ENCODE measurements at places on chromosomes 2 and 18. TPM values are rescaled to one million over a fixed set of nuclear protein-coding genes. Genes with fewer than 3 reads are reported as not detected.

ALLC gene
- polyA plus RNA-seq, result not detected

HOXD9 gene
- polyA plus RNA-seq, result not detected

FSHR gene
- polyA plus RNA-seq, result 0.36 TPM

UGT1A7 gene
- polyA plus RNA-seq, result not detected

CCDC74A gene
- 34.4 TPM for polyA plus RNA-seq

TTR gene
- not detected for polyA plus RNA-seq

LOXHD1 gene
- polyA plus RNA-seq, result not detected

HSBP1L1 gene
- 0.84 TPM for polyA plus RNA-seq

CPO gene
- polyA plus RNA-seq, result 1.2 TPM

GLI2 gene
- polyA plus RNA-seq, result 0.14 TPM

COL4A3 gene
- polyA plus RNA-seq, result 0.10 TPM

GPR55 gene
- not detected for polyA plus RNA-seq

TMEM200C gene
- polyA plus RNA-seq, result 8.2 TPM

LAMA1 gene
- 8.0 TPM for polyA plus RNA-seq

ELOA2 gene
- polyA plus RNA-seq, result not detected

DHRS9 gene
- polyA plus RNA-seq, result not detected

FHOD3 gene
- 22.3 TPM for polyA plus RNA-seq

TCF7L1 gene
- polyA plus RNA-seq, result 0.14 TPM

ARHGEF4 gene
- 45.9 TPM for polyA plus RNA-seq

RIT2 gene
- polyA plus RNA-seq, result 1.1 TPM

LRRC30 gene
- not detected for polyA plus RNA-seq

MYO3B gene
- polyA plus RNA-seq, result 0.11 TPM

PNKD gene
- polyA plus RNA-seq, result 59.7 TPM

CHAC2 gene
- 7.7 TPM for polyA plus RNA-seq

ADD2 gene
- 52.5 TPM for polyA plus RNA-seq

CFAP53 gene
- polyA plus RNA-seq, result 0.26 TPM

KIF5C gene
- 515 TPM for polyA plus RNA-seq

MYO5B gene
- polyA plus RNA-seq, result 0.42 TPM

SLC23A3 gene
- polyA plus RNA-seq, result 0.28 TPM

CABLES1 gene
- polyA plus RNA-seq, result 1.8 TPM

SP3 gene
- 57.8 TPM for polyA plus RNA-seq

ASPRV1 gene
- 7.7 TPM for polyA plus RNA-seq

SPC25 gene
- polyA plus RNA-seq, result 1.8 TPM

NYAP2 gene
- 1.1 TPM for polyA plus RNA-seq

ILKAP gene
- polyA plus RNA-seq, result 78.5 TPM

DSC2 gene
- 14.5 TPM for polyA plus RNA-seq

TUBB8B gene
- not detected for polyA plus RNA-seq

EPC2 gene
- polyA plus RNA-seq, result 44.8 TPM

NT5C1B gene
- not detected for polyA plus RNA-seq

CRYBA2 gene
- polyA plus RNA-seq, result not detected

MROH2A gene
- not detected for polyA plus RNA-seq

TRIP12 gene
- 57.8 TPM for polyA plus RNA-seq

LYG2 gene
- polyA plus RNA-seq, result not detected

ERICH2 gene
- 1.3 TPM for polyA plus RNA-seq

PAIP2B gene
- 14.4 TPM for polyA plus RNA-seq

STK17B gene
- polyA plus RNA-seq, result 0.67 TPM
